H9 (cell line): ENCODE measurements at places on chromosomes 5 and 9.
A peak's percentile ranks its signal among the peaks of the same experiment; 100 is the strongest.

- peaks cover 10% of the 10 kb centered on the region; the same call in 1 of the 2 replicates for H3K4me1 ChIP-seq
- DNase-seq: no peak
- peaks cover 3% of the 10 kb centered on the region for H3K36me3 ChIP-seq
- H3K27ac ChIP-seq: no peak overlapping the region
- no peaks in the 10 kb centered on the region for H3K27me3 ChIP-seq
Observed at GRCh38 chr9:4740388-4740637, 689 bp downstream of the AK3 start.

DNA sequence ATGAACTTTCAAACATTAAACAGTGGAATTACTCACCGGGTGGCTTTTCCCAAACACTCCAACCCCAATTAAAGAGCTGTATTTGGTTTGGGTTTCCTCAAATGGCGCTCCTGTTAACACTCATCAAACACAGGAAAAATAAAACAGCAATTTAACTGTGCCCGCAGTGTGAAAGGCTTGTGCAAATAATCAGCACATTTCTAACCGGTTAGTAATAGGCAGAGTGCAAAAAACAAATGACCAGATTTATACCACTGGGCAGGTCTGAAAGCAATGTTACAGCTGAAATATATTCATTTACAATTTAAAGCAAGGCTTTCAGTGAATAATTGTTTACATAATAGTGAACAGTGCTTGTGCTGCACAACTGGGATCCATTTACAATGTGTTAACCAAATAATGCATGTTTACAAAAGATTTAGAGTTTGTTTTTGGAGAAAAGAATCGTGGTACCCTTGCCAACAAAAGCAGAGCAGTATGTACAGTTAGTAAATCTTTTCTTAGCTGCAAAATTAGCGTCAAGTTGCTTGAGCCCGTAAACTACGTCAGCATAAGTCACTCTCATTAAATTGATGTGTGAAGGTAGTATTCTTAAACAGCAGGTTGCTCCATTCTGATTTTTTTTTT lies 662.9 kb upstream of the ZNF608 start:
- H3K4me3 ChIP-seq: no peak overlapping the region
- H3K27ac ChIP-seq: no peak overlapping the region
- no peaks in the 10 kb centered on the region; the same call in 2 of the 3 replicates for H3K36me3 ChIP-seq
- peaks cover 10% of the 10 kb centered on the region for H3K4me1 ChIP-seq

- no peaks in the 10 kb centered on the region for H3K4me1 ChIP-seq
- H3K27ac ChIP-seq: no peak overlapping the region
Observed at GRCh38 chr5:174590820-174591219, 133.6 kb upstream of the MSX2 start.

DNA sequence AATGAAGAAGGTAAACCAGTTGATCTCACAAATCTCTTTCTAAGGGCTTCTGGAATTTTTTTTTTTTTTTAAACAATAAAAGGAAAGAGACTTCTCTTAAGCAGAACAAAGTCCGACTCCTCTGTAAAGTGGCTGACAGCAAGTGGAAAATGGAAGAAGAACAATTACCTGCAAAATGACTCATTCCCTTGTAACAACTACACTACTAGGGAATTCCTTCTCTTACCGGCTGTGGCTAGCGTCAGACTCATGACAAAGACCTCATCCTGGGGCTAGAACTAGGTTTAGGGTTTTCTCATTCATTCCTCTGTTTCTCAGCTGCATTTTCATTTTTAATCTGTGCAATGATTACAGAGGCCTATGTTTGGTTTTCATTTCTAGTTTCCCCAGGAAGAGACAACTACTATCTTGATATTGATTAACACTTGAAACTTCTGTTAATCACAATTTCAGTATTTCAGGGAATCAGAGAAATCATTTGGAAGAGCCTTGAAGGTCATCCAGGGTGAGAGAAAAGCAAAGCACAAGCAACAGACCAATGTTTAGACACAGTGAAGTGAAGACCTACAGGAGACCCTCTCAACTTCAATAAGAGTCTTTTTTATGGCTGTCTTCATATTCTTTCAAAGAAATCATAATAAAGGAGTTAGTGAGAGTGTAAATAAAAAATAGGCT lies 437.9 kb downstream of the RAB3C start:
- no peak overlapping the region for H3K4me3 ChIP-seq
- no peaks in the 10 kb centered on the region for H3K36me3 ChIP-seq
- H3K27me3 ChIP-seq: no peaks in the 10 kb centered on the region
- H3K27ac ChIP-seq: no peak overlapping the region
- H3K4me1 ChIP-seq: no peaks in the 10 kb centered on the region

- no peak overlapping the region for H3K27ac ChIP-seq
- no peaks in the 10 kb centered on the region for H3K27me3 ChIP-seq
- no peak overlapping the region for H3K4me3 ChIP-seq
- H3K4me1 ChIP-seq: no peaks in the 10 kb centered on the region
Observed at GRCh38 chr9:122930541-122931225, 629 bp downstream of the ZBTB26 start.

GRCh38 chr5:95773335-95774059 lies 42.4 kb downstream of the RHOBTB3 start:
- no peaks in the 10 kb centered on the region for H3K36me3 ChIP-seq
- no peak overlapping the region for H3K4me3 ChIP-seq
- H3K27me3 ChIP-seq: no peaks in the 10 kb centered on the region
- no peak for DNase-seq
- H3K4me1 ChIP-seq: no peaks in the 10 kb centered on the region

DNA sequence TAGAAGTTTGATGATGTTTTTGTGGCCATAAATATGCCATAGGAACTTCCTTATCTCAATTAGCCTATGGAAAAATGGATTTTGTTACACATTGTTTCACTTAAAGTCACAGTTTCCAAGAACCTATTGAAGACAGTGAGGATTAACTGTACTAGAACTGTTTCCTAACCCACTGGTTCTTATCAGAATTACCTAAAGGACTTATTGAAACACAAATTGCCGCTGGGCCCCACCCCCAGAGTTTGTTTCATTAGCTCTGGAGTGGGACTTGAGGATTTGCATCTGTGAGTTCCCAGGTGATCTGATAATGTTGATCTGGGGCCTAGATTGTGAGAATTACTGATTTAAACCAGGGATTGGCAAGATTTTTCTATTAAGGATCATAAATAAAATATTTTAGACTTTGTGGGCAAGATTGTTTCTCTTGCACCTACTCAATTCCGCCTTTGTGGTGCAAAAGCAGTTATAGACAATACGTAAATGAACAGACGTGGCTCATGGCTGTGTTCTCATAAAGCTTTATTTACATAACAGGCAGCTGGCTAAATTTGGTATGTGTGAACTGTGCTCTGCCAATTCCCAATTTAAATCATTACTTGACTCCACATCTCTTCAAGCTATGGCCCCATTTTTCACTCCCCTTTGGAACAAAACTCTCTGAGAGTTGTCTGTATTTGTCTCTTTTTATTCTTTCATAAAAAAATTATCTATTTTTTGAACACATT lies 9.3 kb downstream of the JAK2 start:
- H3K36me3 ChIP-seq: peaks cover 13% of the 10 kb centered on the region
- DNase-seq: no peak
- H3K27ac ChIP-seq: no peak overlapping the region

GRCh38 chr9:124881138-124881743 lies 19.3 kb downstream of the ARPC5L start:
- H3K4me3 ChIP-seq: no peak overlapping the region
- peaks cover 33% of the 10 kb centered on the region for H3K36me3 ChIP-seq
- H3K4me1 ChIP-seq: peaks cover 14% of the 10 kb centered on the region
- H3K27me3 ChIP-seq: no peaks in the 10 kb centered on the region

DNA sequence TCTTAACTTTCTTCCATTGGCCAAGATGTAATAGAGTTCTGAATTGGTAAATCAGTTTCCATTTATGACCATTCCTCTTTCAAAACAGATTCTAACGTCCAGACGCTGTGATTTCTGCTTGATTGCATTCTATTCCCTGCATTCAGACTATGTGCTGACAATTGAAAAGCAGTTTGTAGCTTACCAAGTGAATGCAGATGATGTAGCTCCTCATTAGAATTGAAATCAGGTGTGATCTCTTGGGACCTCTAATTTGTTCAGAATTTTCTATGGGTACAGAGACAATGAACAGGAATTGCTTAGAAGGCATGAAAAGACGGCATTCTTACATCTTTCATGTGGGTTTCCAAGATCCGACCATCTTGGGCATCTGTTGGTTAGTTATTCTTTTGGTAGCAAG lies 191.9 kb downstream of the NTRK2 start:
- no peaks in the 10 kb centered on the region for H3K36me3 ChIP-seq
- peaks cover 20% of the 10 kb centered on the region for H3K4me1 ChIP-seq
- no peak for DNase-seq
- no peaks in the 10 kb centered on the region for H3K27me3 ChIP-seq
- H3K27ac ChIP-seq: no peak overlapping the region

- H3K4me1 ChIP-seq: no peaks in the 10 kb centered on the region
- H3K4me3 ChIP-seq: no peak overlapping the region
- H3K27me3 ChIP-seq: no peaks in the 10 kb centered on the region
- H3K36me3 ChIP-seq: peaks cover 19% of the 10 kb centered on the region
Observed at GRCh38 chr9:4829969-4830368, 37.2 kb downstream of the RCL1 start.

DNA sequence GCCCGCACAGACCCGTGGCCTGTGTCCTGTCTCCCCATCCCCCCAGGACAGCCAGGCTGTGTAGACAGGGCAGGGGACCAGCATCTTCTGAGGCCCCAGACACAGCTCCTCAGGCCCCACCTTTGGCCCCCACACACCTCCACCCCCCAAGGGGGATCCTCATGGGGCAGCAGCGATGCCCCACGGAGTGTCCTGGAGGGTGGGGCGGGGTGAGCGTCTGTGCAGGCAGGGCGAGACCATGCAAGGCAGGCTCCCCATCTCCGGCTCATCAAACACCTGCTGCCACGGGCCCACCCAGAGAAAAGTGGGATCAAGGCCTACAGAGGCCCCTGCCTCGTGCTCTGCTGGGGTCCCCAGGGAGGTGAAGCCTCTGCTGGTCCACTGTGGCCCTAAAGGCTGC lies 118.7 kb upstream of the FOXD4L5 start:
- H3K27me3 ChIP-seq: no peaks in the 10 kb centered on the region
- no peak for DNase-seq
- no peak overlapping the region for H3K27ac ChIP-seq
- H3K4me1 ChIP-seq: no peaks in the 10 kb centered on the region
- no peak overlapping the region for H3K4me3 ChIP-seq

DNA sequence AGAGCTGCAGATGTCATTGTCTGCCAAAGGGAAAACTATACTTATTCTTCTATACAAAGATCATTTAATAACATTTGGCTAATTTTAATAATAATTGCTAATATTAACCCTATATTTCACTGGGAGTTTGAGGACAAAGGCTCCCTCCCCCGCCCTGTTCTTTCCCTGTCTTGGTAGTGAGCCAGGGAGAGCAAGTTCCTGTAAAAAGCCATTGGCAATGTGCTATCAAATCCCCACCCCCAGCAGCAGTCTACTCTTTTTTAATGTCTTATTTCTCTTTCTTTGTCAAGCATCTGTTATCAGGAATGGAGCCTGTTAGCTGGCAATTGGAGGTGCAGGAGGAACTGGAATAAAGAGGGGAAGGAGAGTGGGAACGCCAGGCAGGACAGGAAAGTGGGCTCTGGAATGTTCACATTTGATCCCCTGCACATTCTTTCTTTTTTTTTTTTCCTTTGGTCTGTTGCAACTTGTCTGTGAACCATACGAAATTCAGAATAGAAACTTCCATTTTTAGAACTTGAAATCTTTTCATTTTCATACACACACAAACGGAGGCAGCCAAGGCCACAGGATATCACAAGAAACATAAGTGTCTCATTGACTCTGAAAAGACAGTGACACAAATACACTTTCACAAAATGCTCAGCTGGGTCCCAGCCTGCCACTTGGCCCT lies 664.8 kb upstream of the ZNF608 start:
- no peak for DNase-seq
- H3K27me3 ChIP-seq: no peaks in the 10 kb centered on the region
- H3K36me3 ChIP-seq: no peaks in the 10 kb centered on the region
- peaks cover 10% of the 10 kb centered on the region for H3K4me1 ChIP-seq
- no peak overlapping the region for H3K27ac ChIP-seq
- no peak overlapping the region for H3K4me3 ChIP-seq

- no peaks in the 10 kb centered on the region for H3K36me3 ChIP-seq
- no peaks in the 10 kb centered on the region for H3K4me1 ChIP-seq
- no peaks in the 10 kb centered on the region for H3K27me3 ChIP-seq
Observed at GRCh38 chr5:156314416-156314815, 12.5 kb upstream of the SGCD start.

- H3K4me3 ChIP-seq: no peak overlapping the region
- no peak overlapping the region for H3K27ac ChIP-seq
- no peaks in the 10 kb centered on the region for H3K4me1 ChIP-seq
- no peaks in the 10 kb centered on the region for H3K27me3 ChIP-seq
- peaks cover 14% of the 10 kb centered on the region for H3K36me3 ChIP-seq
Observed at GRCh38 chr5:33102551-33102950, 338.2 kb upstream of the TARS1 start.

- no peak for DNase-seq
- H3K27me3 ChIP-seq: no peaks in the 10 kb centered on the region
- H3K4me1 ChIP-seq: no peaks in the 10 kb centered on the region
- no peak overlapping the region for H3K27ac ChIP-seq
- H3K4me3 ChIP-seq: no peak overlapping the region
Observed at GRCh38 chr5:110846398-110847001, 107.7 kb downstream of the SLC25A46 start.

GRCh38 chr9:126947529-126947928 lies 32.9 kb downstream of the RALGPS1 start:
- no peaks in the 10 kb centered on the region; the same call in 1 of the 2 replicates for H3K4me1 ChIP-seq
- peak; percentile 65 for DNase-seq
- no peak overlapping the region for H3K27ac ChIP-seq
- no peaks in the 10 kb centered on the region for H3K36me3 ChIP-seq

DNA sequence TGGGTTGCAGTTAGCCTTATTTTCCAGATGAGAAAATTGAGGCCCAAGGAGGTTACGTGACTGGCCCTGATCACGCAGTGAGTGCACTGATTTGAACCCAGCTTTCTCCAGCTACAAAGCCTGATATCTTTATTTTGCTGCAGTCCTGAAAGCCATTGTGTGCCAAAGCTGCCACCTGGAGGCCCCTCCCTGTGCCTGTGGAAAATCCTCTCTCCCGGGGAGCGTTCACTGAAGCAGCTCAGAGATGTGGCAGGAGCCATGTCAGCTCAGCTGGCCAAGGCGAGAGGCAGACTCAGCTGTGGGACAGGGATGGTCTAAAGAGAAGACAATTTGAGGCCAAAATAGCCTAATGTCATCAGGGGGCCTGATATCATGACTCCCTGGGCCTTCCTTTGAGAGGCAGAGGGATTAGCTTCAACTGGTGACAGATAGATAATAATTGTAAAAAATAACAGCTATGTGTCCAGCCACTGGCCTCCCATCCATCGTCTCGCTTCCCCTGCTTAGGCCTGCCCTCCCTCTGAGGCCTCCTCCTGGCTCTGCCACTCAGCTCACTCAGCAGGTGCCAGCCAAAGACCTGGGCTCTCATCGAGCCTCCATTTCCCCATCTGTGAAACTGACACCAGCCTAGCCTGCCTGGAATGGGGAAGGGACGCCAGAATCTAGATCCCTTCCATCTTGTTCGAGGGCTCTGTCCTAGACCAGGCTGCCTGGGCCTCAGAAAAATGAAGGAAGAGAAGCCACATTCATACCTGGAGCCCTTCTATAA lies 74.3 kb upstream of the GGTA1 start:
- no peaks in the 10 kb centered on the region for H3K4me1 ChIP-seq
- no peak overlapping the region for H3K4me3 ChIP-seq
- H3K36me3 ChIP-seq: no peaks in the 10 kb centered on the region

GRCh38 chr9:86792136-86792535 lies 155.2 kb downstream of the GAS1 start:
- H3K4me1 ChIP-seq: peaks cover 8% of the 10 kb centered on the region; the same call in 1 of the 2 replicates
- no peak overlapping the region for H3K27ac ChIP-seq
- no peak for DNase-seq
- H3K4me3 ChIP-seq: no peak overlapping the region

GRCh38 chr5:90747693-90748092 lies 189.1 kb downstream of the ADGRV1 start:
- peaks cover 4% of the 10 kb centered on the region; the same call in 1 of the 2 replicates for H3K4me1 ChIP-seq
- DNase-seq: no peak
- no peaks in the 10 kb centered on the region for H3K27me3 ChIP-seq
